ENCODE measurements at places on chromosomes 4 and X. TPM values are rescaled to one million over a fixed set of nuclear protein-coding genes. Genes with fewer than 3 reads are reported as not detected.

EDNRA gene
- 1.3 TPM for total RNA-seq

SPP1 gene
- total RNA-seq = 1.5 TPM

RBM3 gene
- 367 TPM for total RNA-seq

ATP6AP1 gene
- total RNA-seq = 151 TPM

SERTM2 gene
- total RNA-seq = 0.57 TPM

CT47A7 gene
- not detected for total RNA-seq

TRIM61 gene
- 2.7 TPM for total RNA-seq

STPG2 gene
- under 0.01 TPM for total RNA-seq

RHOH gene
- total RNA-seq = 0.44 TPM

NLRP2B gene
- total RNA-seq = not detected

CLDN22 gene
- not detected for total RNA-seq

CPLX1 gene
- not detected for total RNA-seq

FHDC1 gene
- under 0.01 TPM for total RNA-seq

TMPRSS11E gene
- total RNA-seq = not detected

GAGE12E gene
- not detected for total RNA-seq

GSX2 gene
- total RNA-seq = not detected

AFAP1 gene
- total RNA-seq = 118 TPM

AMOT gene
- 2.9 TPM for total RNA-seq

ENPP6 gene
- not detected for total RNA-seq

PABPC1L2B gene
- total RNA-seq = not detected

HTATSF1 gene
- 36.8 TPM for total RNA-seq

FAM149A gene
- total RNA-seq = 2.4 TPM

SPANXN4 gene
- total RNA-seq = not detected

BGN gene
- total RNA-seq = 23.3 TPM

ASB12 gene
- total RNA-seq = not detected

SLC6A14 gene
- total RNA-seq = not detected

TBCK gene
- 33.2 TPM for total RNA-seq

EVC gene
- 64.7 TPM for total RNA-seq

SYP gene
- 0.29 TPM for total RNA-seq

TMSB15A gene
- total RNA-seq = 1.0 TPM

C4orf50 gene
- not detected for total RNA-seq

NWD2 gene
- not detected for total RNA-seq

CT47B1 gene
- not detected for total RNA-seq

CMC4 gene
- 9.3 TPM for total RNA-seq

TRAPPC11 gene
- 40.7 TPM for total RNA-seq

MTMR8 gene
- not detected for total RNA-seq

AKAP17A gene
- total RNA-seq = 35.5 TPM

ATOH1 gene
- not detected for total RNA-seq

GPR173 gene
- total RNA-seq = 3.7 TPM

FAM9C gene
- total RNA-seq = not detected

All from placental pericyte (primary cell).